IPS-NIHi11 (cell line): ENCODE measurements at places on chromosomes 3 and 15.

- peak; percentile 81 for DNase-seq
Measured at GRCh38 chr15:28975766-28976179, 90.0 kb downstream of the APBA2 start.

GRCh38 chr15:70378126-70379031 is 280.7 kb upstream of the TLE3 start:
- DNase-seq: no peak

GRCh38 chr3:8681349-8681748 is 36.8 kb upstream of the SSUH2 start:
- no peak for DNase-seq

DNA sequence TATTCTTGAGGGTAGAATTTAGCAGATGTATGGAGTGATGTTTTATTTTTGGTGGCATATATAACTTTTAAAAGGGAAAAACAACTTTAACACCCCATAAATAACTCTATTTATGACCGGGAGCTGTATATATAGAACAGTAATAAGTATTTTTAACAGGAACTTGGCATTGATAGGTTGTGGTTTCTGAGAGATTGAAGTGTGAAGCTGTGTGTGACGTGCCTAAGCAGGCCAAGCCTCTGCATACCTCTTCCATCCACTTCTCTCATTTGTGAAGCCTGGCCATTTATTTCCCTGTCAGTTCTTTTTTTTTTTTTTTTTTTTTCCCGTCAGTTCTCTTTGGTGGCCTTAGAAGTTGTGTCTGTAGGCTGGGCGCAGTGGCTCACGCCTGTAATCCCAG is 23.0 kb downstream of the RBM5 start:
- no peak for DNase-seq

DNA sequence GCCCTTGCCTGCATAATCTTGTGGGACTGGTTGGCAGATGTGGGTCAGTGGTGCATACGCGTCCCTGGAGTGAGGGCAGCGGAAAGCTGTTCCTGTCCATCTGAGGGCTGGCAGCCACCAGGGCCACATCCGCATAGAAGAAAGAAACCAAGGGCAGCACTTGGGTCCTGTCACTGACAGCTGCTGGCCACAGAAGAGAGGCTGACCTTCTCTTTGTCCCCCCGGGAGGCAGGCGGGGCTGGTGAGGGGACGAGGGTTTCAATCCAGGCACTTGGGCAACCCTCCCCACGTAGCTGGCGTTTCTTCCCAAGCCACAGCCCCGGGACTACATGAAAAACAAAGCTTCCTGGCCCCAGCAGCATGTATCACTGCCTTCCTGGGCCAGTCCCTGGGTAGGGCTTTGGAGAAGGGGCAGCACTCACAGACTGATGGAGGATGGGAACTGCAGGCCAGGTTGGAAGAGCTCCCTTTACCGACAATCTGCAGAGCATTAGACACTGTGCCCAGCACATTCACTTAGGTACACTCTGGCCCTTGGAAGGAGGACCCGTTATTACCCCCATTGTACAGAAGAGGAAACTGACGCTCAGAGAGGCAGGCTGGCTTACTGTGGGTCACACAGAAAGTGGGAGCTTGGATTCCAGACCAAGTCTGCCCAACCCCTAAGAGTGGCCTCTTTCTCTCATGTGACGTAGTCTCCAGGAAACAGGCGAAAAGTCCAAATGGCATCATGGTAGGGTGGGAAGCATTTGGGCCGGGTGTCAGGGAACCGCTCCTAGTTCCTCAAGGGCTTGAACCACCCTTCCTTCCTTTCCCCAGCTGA is 78.8 kb upstream of the SLC6A6 start:
- no peak for DNase-seq

GRCh38 chr3:35944926-35945710 is 305.8 kb downstream of the ARPP21 start:
- no peak for DNase-seq

DNA sequence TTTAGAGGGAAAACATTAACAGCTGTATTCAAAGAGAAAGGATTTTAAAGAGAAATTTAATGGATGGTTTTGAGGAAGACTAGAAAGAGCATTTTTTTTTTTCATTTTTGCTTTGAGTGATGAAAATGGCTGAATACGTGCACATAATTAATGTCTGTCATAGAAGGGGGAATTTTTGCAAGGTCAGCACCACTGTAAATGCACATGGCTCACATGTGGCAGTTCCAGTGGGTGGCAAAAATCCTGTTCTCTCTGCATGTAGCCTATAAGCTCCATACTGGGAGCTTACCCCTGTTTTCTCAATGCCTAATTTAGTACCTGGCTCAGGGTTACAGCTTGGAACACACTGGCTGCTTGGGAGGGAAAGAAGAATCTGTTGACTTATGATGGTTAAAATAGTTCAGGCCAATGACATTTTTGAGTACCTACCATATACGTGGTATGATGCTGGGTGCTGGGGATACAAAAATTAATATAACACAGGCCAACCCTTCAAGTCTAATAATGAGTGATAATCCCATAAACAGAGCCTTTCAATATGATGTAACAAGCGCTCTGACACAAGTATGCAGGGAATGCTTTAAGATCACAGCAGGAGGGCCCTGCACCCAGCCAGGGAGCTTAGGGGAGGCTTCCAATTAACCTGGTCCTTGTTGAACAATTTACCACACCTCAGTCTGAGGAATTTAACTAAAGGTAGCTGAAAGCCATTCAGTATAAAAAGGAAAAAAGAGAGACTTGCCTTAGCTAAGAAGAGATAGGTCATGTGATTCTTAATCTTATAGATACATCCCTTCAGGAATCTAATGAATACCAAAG is 33.0 kb downstream of the HSPBAP1 start:
- DNase-seq: peak; percentile 64

DNA sequence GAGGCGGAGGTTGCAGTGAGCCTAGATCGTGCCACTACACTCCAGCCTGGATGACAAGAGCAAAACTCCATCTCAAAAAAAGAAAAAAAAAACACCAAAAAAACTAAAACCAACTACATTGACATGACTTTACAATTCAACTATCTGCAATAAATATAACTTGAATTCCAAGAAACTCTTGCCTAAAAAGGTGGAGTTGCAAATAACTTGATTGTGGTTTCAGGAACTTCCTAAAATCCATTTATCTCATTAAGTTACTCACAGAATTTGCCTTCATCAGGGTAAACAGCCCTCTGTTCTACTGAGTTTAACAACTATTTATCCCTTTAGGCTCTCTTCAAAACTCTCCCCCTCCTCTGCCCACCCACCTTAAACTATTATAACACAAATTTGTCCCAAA is 2.7 kb upstream of the MAPK6 start:
- no peak for DNase-seq

- no peak for DNase-seq
Measured at GRCh38 chr3:51704511-51704950, 2.3 kb upstream of the GRM2 start.

GRCh38 chr3:62798000-62798399 is 77.2 kb downstream of the CADPS start:
- no peak for DNase-seq

- DNase-seq: no peak
Measured at GRCh38 chr15:25094519-25094918, 139.7 kb downstream of the SNRPN start.
